Stimulated activated naive CD8-positive, alpha-beta T cell treated with anti-CD3 and anti-CD28 coated beads, Interleukin-15, amount 100 ng/mL, for 72 hours (primary cell): ENCODE measurements at places on chromosomes 13 and 19.

- DNase-seq = no peak
Observed at GRCh38 chr19:45590300-45591003, 5.8 kb upstream of the OPA3 start.

- no peak for DNase-seq
Observed at GRCh38 chr19:3450796-3451411, 29.4 kb downstream of the SMIM24 start.

- DNase-seq = no peak
Observed at GRCh38 chr13:98393873-98394272, 183.0 kb downstream of the STK24 start.

DNA sequence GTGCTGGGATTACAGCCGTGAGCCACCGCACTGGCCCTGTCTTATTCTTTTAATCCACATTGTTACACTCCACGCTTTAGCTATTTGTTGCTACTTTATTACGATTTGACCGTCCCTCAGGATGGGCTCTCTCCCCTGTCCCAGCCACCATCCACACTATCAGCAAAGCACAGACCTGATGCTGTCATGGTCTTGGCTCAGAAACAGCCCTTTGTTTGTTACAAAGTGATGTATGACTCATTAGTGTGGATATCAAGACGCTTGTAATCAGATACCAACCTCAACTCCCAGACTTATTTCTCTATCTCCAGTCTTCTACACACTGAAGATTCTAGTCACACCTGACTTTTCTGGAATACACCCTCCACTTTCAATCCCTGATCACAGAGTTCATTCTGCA is 84.6 kb upstream of the FREM2 start:
- DNase-seq = no peak

- DNase-seq = no peak
Observed at GRCh38 chr19:33063356-33063752, 1.3 kb downstream of the RHPN2 start.

DNA sequence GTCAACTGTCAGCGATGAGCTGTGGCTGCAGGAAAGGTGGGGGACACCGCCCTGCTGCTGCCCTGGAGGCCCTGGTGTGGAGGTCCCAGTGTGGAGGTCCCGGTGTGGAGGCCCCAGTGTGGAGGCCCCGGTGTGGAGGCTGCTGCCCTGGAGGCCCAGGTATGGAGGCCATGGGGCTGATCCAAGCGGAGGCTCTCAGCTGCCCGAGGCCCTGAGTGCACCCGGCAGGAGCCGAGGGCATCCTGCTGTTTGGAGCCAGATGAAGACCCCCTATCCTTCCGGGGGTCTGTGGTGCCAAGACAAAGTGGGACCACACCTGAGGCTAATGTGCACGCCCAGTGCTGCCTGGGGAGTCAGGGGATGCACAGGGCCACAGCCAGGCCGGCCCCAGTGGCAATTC is 210.4 kb upstream of the SOX1 start:
- no peak for DNase-seq

GRCh38 chr19:42816894-42817293 is 51.4 kb upstream of the PSG8 start:
- no peak for DNase-seq

GRCh38 chr19:18795540-18795939 is 4.4 kb upstream of the COMP start:
- no peak for DNase-seq

DNA sequence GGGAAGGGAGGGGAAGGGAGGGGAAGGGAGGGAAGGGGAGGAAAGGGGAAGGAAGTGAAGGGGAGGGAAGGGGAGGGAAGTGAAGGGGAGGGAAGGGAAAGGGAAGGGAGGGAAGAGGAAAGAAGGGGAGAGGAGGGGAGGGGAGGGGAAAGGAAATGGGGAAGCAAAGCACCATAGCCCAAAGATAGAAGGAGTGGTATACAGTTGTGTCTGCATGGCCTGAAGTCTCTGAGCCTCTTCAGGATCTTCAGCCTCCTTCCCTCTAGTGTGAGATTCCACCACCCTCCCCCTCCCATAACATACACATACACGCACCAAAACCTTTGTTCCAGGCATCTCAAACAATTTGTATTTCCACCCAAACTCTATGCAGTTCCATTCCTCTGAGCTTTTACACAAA is 96.2 kb upstream of the SERP2 start:
- no peak for DNase-seq

- no peak for DNase-seq
Observed at GRCh38 chr19:23460656-23461055, 65.4 kb upstream of the ZNF91 start.

GRCh38 chr13:38902551-38902950 is 88.1 kb downstream of the STOML3 start:
- DNase-seq = no peak

DNA sequence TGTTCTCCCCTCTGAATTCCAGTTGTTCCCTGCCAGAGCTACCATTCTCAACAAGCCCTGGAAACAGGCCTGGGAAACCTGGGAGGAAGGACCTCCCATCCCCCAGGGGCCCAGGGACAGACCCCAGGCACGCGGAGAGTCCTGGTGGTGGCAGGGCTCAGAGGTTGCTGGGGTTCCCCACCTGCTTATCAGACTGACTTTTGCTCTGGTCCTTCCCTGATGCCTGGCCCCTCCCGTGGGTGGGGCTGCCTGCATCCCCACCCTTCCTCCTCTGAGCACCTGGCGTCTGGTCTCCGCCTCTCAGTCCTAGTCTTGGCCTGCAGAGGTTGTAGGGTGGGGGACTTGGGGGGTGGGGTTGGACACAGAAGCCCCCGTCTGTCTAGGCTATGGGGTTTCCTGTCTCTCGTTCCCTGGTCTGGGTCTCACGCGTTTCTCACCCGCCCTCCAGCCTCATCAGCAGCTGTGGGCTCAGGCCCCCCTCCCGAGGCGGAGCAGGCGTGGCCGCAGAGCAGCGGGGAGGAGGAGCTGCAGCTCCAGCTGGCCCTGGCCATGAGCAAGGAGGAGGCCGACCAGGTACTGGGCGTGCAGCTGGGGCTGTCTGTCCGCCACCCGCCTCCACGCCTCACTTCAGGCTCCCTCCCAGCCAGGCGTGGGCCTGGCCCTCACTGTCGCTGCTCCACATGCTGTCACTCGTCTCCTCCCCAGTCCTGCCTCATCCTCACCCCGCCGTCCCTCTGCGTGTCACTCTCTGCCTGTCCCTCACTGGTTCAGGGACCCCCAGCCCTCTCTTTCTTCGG is 13.6 kb downstream of the EPN1 start:
- DNase-seq = no peak

DNA sequence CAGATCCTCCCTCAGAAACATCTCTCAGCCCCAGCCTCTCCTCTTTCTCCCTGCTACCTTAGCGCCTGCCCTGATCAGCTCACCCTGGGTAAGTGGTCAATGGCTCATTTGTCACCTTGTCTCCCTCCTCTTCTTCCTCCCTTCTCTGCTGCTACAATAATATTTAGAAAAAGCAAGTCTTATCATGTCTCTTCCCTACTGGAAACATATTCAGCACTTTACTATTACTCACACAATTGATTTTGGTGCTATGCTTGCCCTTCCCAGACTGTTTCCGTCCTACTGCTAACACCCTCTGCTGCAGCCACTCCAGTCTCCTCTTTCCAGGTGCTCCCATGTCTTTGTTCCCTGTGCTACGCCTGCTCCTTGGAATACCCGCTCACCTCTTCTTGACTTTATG is 35.8 kb downstream of the ESD start:
- DNase-seq = no peak

GRCh38 chr13:57250472-57250871 is 83.5 kb downstream of the PRR20E start:
- no peak for DNase-seq
